ENCODE measurements at places on chromosomes 7 and 10.

DNA sequence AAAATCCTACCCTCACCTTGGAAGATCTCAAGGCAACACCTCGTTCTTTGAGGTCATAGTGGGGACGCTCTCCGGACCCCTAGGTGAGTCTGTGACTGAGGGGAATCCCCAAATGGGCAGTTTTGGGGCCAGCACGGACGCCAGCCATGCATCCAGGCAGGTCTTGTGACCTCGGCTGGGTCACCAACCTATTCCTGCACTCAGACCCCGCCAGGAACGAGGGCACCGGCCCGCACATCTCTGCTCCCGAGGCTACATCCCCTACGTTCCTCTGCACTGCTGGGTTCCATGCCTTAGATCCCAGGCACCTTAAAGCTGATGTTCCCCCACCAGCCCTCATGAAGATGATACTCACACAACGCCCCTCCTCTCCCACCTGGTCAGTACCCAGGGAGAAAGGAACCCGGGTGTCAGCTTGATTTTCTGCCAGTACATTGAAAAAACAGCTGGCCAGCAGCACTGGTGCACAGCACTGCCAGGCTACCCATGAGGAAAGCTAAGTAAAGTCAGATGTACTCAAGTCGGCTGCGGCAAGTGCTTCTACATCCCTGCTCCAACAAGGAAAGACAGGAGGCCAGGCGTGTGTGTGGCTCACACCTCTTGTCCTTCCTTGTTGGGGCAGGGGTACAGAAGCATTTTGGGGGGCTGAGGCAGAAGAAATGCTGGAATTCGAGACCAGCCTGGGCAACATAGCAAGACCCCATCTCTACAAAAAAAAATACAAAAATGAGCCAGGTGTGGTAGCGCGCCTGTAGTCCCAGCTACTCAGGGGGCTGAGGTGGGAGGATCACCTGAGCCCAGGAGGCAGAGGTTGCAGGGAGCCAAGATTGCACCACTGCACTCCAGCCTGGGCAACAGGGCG lies 48.1 kb downstream of the DIP2C start:
- no peak for DNase-seq

DNA sequence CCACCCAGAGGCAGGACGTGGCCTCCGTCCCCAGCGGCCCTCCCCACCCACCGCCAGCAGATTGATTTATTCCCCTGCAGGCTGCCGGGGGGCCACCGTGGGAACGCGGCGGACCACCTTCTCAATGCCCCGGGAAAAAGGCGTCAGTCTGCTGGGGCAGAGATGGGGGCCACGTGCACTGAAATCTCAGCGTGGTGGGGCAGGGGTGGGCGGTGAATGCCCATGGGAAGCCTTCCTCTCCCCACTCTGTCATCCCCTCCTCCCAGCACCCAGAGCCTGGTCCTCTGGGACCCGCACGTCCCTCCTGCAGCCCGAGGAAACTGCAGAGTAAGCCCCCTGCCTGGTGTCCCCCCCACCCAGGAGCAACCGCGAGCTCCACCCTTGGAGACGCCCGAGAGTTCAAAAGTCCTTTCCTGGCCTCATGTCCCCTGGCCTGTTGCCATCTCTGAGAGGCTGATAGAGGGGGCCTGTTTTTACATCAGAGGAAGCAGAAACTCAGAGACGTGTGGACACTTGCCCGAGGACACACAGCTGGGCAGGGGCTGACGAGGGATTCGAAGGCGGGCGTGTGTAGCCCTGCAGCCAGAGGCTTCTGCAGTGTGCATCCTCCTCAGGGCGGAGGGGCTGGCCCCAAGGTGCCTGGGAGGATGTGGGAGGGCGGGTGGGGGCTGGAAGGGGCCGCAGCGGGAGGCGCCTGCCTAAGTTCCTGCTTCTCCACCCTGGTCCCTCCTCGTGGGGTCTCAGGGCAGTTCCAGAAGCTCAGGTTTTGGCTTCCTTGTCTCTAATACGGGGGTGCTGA lies 21.8 kb downstream of the UNCX start:
- DNase-seq, result no peak

- no peak for DNase-seq
Observed at GRCh38 chr7:26916336-26916735, 51.9 kb upstream of the SKAP2 start.

- no peak for DNase-seq
Observed at GRCh38 chr10:9399275-9399983, 1344.9 kb downstream of the GATA3 start.

GRCh38 chr7:36023033-36023560 lies 130.0 kb upstream of the EEPD1 start:
- peak; percentile 36 for DNase-seq

GRCh38 chr7:36944838-36945237 lies 220.5 kb upstream of the AOAH start:
- DNase-seq, result no peak

DNA sequence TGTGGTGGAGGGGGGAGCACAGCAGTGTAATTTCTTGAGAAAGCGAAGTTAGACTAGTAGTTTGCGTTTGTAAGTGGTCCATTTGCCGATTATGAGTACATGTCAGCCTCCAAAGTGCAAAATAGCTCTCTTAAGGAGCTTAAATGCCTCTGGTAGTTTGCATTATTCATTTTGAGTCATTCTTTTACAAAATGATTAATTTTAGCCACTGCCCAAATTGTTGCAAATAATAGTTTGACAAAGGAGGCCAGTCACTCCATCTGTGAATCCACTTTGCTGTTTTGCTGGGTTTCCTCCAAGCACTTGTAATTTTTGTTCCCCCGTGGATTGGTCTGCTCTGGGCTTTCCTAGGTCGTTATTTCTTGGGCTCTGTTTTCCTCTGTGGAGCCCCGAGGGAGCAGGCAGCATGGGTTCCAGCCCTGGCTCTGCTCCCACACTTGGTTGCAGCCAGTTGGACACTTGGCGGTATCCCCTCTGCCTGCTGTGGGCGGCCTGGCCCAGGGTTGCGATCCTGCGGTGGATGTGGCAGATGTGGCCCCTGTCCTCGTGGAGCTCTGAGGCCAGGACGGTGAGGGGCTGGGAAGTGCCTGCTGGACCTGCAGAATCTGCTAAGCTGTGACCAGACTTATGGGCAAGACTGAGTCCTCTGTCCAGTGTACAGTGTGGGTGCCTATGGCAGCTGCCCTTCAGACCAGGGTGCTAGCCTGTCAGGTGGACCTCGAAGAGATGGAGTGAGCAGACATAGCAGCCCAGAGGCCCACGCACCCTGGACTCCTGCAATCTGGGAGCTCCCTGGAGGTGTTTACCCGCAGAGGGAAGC lies 129.1 kb upstream of the BTBD16 start:
- no peak for DNase-seq

DNA sequence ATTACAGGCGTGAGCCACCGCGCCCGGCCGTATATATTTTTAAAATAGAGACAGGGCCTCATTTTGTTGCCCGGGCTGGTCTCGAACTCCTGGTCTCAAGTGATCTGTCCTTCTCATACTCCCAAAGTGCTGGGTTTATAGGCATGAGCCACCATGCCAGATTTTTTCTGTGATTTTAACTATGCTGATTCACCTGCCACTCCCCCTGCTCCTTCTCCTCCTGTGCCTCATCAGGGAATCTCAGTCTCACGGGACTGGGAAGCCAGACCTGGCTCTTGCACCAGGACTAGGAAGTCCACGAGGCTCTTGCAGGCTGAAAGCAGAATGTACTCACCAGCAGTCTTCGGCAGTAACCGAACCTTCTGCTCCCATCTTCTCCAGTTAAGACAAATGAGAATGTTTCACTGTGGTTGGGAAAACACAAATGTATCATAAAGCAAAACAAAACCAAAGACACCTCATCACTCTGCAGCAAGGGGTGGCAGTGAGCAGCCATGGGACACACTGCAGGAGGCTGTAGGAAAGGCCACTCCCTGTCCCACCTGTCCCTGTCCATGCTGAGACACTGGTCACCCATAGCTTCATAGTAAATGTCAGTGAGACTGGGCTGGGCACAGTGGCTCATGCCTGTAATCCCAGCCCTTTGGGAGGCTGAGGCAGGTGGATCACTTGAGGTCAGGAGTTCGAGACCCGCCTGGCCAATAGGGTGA lies 78.7 kb upstream of the MKRN1 start:
- no peak for DNase-seq

DNA sequence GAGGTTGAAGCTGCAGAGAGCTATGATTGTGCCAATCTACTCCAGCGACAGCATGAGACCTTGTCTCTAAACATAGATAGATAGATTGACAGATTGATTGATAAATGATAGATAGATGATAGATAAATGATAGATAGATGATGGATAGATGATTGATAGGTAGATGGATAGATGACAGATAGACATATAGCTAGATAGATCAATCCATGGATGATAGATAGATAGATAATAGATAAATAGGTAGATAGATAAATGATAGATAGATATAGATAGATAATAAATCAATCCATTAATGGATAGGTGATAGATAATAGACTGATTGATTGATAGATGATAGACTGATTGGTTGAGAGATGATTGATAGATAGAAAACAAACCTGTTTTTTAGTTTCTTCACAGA lies 349.6 kb downstream of the PAXIP1 start:
- DNase-seq, result no peak
